Kidney capillary endothelial cell (primary cell): ENCODE measurements at places on chromosomes 16 and 17.

DNA sequence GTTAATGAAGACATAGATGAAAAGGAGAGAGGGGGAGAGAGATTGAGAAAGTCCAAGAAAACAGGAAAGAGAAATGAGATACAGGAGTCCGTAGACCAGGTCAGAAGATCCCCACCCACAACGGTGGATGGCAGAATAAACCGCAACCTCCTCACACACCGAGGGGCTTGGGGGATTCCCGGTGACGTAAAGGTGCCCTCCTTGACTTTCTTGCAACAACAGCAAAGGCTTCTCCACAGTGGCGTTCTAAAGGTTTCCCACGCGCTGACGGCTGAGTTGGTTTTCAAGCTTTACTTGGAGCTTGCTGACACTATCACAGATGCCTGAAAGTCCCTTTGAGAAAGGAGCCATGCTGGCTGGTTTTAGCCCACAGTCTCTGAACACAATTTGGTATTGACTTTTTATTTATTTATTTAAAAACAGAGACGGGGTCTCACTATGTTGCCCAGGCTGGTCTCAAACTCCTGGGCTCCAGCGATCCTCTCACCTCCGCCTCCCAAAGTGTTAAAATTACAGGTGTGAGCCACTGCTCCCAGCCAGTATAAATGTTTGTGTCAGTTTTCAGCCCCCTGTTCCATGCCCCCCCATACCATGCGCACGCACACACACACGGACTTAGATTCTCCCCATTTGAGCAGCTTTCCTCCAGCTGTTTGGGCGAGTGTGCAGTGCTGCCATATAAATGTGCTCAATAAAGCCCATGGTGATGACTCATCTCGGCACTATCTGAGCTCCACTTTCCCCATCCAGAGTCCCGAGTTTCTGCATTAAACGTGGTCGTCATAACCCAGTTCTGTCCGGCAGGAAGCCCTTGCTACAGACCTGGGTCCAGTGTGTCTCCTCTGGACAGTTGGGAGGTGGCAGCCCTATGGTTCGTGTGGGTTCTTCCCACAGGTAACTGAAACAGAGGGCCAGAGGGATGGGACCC, 33.0 kb upstream of the SEC14L1 start:
- no peak for DNase-seq

- no peak for DNase-seq
These were observed 222.7 kb downstream of the C16orf95 start for GRCh38 chr16:87094556-87094865.

DNA sequence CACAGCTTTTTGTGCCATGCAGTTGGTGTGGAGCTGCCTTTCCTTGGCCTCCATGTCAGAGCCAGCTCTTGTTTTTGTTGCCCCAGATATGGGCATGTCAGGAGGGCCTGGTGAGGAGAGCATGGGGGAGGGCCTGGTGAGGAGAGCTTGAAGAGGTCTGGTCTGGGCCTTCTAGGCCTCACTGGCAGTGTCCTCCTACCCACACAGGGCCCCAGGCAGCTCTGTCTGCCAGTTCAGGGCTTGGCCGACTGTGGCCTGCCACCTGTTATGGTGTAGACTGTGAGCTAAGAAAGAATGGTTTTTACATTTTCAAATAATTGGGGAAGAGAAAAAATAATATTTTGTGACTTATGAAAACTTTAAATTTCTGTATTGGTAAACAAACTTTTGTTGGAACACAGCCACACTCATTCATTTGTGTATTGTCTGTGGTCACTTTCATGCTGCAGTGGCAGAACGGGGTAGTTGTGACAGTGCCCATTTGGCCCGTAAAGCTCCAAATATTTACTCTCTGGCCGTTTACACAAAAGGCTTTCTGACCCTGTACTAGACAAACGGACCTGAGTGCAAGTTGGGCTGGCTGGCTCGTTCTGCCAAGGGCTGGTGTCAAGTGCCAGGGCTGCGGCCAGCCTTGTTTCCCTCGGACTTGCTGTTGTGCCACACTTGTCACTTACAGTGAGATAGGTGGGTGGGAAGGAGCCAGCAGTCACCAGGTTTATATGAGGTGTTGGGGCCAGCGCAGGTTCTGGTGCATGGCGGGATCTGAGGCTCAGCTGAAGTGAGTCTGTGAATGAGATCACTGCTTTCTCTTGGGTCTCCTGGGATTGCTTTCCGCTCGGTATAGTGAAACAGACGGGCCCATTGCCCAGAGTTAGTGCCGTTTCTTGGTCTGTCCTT, 18.2 kb downstream of the PGS1 start:
- no peak for DNase-seq

DNA sequence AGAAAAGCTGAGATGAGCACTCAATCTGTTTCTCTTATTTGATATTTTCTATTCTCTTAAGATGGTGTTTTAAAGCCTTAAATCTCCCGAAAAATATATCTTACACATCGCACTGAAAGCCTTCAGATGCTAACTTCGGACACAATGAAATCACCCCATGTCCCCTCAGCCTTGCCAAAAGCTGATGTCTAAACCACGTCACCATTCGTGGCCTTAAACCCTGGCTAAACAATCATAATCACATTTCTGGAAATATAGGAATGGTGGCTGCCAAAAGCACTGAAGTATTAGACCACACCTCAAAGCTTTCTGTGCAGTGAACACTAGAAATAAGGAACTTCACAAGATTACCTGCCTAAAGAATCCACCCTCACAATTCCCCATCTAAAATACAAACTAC, 402.7 kb downstream of the SOX9 start:
- DNase-seq: no peak

DNA sequence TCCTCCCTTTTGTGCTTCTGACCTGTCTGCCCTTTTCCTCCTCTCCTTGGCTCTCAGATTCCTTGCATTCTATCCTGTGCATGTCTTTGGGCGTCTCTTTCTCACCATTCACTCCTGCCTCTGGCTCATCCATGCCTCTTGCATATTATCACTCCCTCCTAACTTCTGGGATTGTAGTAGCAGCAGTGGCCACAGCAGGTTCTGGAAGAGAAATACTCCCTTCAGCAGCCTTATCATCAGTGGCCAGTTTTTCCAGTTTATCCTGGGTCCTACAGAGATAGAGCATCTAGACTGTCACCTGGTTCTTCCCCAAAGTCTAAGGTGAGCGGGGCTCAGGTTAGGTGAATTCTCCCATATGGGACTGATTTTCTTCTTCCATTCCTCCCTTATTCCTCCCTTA, 354.0 kb upstream of the CCL2 start:
- no peak for DNase-seq

- DNase-seq: peak; percentile 43
These were observed 65.9 kb downstream of the PITPNC1 start for GRCh38 chr17:67442787-67443624.
